ENCODE measurements at places on chromosomes 16 and 17. TPM values are rescaled to one million over a fixed set of nuclear protein-coding genes. Genes with fewer than 3 reads are reported as not detected.

DNA sequence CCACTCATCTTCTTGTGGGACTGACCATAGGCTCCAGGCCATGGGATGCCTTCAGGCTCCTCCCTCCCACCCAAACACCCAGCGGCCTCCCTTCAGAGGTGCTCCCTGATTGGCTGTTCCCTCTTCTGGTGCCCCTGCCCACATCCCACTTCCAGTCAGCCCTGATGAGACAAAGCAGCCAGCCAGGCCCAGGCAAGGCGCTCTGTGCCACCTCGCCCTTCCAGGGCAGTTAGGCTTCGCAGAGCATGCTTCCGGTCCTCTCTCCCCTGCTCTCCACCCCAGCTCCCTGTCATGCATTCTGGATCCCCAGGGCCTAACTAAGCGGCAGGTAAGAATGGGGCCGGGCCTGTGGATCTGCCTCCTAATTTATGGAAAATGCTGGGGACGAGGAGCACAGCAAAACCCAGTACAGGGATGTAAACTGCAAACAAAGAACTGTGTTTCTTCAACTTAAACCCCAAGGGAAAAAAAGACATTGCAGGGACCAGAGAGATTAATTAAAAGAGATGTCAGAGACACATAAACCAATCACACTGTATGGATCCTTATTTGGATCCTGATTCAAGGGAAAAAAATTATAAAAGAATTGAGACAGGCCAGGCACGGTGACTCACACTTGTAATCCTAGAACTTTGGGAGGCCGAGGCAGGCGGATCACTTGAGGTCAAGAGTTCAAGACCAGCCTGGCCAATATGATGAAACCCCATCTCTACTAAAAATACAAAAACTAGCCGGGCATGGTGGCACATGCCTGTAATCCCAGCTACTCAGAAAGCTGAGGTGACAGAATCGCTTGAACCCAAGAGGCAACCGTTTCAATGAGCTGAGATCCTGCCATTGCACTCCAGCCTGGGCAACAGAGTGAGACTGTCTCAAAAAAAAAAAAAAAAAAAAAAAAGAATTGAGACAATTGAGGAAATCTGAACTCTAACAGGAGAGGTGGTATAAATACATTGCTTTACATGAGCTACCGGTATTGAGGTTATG is 26.0 kb downstream of the ZDHHC7 start:
- DNase-seq = peak; percentile 79

- DNase-seq = no peak
These were observed 51.6 kb upstream of the ETV4 start for GRCh38 chr17:43597624-43598356.

GRCh38 chr16:19138601-19139000 is 24.8 kb downstream of the ITPRIPL2 start:
- DNase-seq = peak; percentile 68

- DNase-seq = no peak
These were observed 22.4 kb downstream of the SLC35G3 start for GRCh38 chr17:35171834-35172233.

DNA sequence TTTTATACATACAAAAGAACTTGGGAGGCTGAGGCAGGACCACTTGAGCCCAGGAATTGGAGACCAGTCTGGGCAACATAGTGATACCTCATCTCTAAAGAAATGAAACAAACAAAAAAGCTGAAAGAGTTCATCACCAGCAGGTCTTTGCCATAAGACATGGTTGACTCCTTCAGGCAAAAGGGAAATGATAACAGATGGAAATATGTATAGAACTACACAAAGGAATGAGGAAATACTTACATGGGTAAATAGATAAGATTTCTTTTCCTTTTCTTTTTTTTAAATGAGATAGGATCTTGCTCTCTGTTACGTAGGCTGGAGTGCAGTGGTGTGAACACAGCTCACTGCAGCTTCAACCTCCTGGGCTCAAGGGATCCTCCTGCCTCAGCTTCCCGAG is 165.3 kb downstream of the PARN start:
- DNase-seq = no peak

- peak; percentile 66 for DNase-seq
These were observed 58.3 kb downstream of the SPACA3 start for GRCh38 chr17:33049781-33050414.

DNA sequence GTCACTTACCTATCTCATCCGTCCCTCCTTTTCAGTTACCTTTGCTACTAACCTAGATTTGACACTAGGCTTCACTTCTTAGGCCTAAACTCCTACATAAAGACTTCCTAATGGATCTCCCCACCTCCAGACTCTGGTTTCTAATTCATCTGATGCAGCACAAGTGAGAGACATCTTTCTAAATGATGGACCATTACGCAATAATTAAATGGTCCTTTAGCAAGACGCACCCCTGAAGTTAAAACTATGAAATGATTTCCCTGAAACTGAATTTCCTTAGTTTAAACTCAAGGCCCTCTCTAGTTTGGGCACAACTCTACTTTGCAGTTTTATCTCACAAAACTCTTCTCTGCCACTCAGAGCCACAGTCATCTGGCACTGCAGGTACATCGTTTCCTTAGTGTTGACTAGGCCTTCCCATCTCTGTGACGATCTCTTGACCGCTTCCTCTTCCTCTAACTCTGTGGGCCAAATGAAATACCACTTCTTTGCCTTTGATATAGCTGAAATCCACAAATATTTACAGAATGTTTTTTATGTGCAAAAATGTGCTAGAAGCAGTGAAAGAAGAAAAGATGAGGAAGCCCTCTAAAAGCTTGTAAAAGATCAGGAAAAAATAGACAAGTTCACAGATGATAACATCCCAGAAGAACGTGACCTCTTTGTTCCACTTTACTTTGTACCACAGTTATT is 3.3 kb downstream of the SYNRG start:
- DNase-seq = no peak

GRCh38 chr16:49590166-49590871 is 216.7 kb downstream of the C16orf78 start:
- no peak for DNase-seq

DNA sequence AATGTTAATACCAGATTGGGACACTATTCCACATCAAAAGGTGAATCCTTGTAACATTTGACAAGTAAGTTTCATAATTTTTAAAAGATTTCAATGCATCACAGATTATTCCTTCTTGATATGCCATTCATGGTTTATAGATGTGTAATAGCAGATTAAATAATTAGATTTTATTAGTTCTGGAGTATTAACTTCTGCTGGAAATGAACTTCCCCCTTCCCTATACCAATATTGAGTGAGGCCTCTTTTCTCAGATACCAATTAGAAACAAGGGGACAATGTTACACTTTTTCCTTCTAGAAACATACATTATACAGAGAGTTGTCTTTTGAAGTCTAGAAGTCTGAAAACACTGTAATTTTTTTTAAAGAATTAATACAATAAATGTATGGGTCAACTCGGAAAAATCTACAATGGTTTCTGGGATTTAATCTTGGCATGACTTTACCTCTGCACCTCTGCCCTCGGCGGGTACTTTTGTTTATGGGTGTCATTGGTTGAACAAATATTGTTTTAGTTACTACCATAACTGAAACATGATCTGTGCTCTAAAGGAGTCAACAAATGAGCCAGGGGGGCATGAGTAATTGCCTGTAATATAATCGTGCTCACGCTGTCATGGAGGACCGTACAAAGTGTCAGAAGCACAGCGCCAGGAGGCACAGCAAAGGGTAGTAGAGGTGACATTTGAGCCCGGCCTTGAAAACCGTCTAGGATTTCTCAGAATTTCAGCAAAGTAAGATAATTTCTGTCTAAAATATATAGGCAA is 8.2 kb downstream of the LRRC37B start:
- DNase-seq = peak; percentile 44

- no peak for DNase-seq
These were observed 1.4 kb downstream of the UBE2I start for GRCh38 chr16:1310832-1311200.

DNA sequence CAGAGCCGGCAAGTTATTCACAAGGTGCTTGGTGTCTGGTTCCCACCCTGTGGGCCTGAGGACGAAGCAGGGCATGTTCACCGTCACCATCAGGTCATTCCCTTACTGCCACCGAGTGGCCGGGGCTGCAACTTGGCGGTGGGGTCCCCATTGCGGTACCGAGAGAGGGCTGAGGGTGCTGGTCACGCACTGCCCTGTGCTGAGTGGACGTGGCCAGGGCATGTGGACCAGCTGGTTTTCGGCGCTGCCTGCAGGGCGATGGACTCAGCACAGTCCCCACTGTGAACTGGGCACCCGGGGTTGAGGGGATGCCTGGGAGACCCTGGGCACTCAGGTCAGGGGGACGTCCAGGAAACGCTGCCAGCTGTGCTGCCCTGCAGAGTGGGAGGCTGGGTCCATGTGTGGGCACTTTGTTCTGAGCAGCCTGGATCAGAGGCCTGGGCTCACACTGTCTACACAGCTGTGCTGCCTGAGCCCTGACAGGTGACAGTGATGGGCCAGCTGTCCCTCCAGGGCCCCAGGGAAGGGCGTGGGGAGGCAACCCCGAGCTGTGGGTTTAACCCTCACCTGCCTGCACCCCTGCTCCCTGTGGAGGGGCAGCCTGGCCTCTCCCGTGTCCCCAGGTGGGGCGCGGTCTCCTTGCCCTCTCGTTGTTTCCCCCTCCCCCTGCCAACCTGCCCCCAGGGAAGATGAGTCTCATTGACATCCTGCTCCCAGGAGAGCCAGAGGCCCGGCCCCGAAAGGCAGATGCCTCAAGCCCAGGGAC is 39.3 kb upstream of the GNG13 start:
- peak; percentile 64 for DNase-seq

DNA sequence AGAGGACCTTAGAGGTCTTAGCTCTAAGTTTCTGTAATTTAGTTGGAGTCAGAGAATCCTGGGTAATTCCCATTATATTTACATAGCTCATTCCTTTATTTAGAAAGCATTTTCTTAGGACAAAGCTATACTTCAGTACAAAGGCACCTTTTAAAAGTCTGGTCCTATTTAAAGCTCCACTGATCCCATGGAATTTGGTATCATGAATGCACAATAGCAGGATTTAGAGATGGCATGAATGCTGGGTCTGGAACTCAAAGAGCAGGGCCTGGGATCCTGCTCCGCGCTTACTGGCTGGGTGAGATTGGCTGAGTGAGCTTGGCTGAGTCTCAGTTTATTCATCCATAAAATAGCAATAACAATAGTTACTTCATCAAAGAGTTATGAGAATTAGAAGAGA is 4.8 kb downstream of the KRT23 start:
- DNase-seq = no peak

- DNase-seq = no peak
These were observed 217.0 kb downstream of the CPPED1 start for GRCh38 chr16:12586701-12587100.

GRCh38 chr16:63981639-63982038 is 1140.2 kb downstream of the CDH11 start:
- no peak for DNase-seq

- no peak for DNase-seq
These were observed 6.4 kb upstream of the NPRL3 start for GRCh38 chr16:144797-145252.

YPEL2 gene
- total RNA-seq = 16.2 TPM

PRSS27 gene
- 0.26 TPM for total RNA-seq

PDIA2 gene
- 0.31 TPM for total RNA-seq

ATP2A1 gene
- 120 TPM for total RNA-seq

KRT17 gene
- 2.4 TPM for total RNA-seq

SARM1 gene
- 8.6 TPM for total RNA-seq

MAPK7 gene
- total RNA-seq = 6.9 TPM
